Smooth muscle cell of trachea (primary cell): ENCODE measurements at places on chromosomes 7 and 10. TPM values are rescaled to one million over a fixed set of nuclear protein-coding genes. Genes with fewer than 3 reads are reported as not detected.

Gene SAP25
- total RNA-seq, result not detected in 2 replicates

Gene HECW1
- 4.9 and 11.9 TPM in 2 replicates for total RNA-seq

Gene CUBN
- 3.3 and 3.6 TPM in 2 replicates for total RNA-seq

Gene TPST1
- total RNA-seq, result 94.5 and 154 TPM in 2 replicates

Gene NDUFB8
- total RNA-seq, result 120 and 157 TPM in 2 replicates

Gene MMP21
- 0.17 TPM in 1 of 2 replicates, not detected in the other for total RNA-seq

Gene PVRIG
- 0.17 TPM in 1 of 2 replicates, not detected in the other for total RNA-seq

Gene FAM25G
- not detected in 2 replicates for total RNA-seq

Gene HILPDA
- total RNA-seq, result 13.5 and 19.0 TPM in 2 replicates

Gene SUGCT
- 8.9 and 12.6 TPM in 2 replicates for total RNA-seq

Gene UTF1
- not detected in 2 replicates for total RNA-seq

Gene ADCYAP1R1
- total RNA-seq, result not detected in 2 replicates

Gene CPA2
- not detected in 2 replicates for total RNA-seq

Gene NKX1-2
- total RNA-seq, result under 0.01 TPM in 1 of 2 replicates, not detected in the other

Gene CCL24
- not detected in 2 replicates for total RNA-seq

Gene ELN
- total RNA-seq, result 4.4 and 7.8 TPM in 2 replicates

Gene CLIP2
- 63.6 and 120 TPM in 2 replicates for total RNA-seq

Gene PDE1C
- 0.29 and 0.50 TPM in 2 replicates for total RNA-seq

Gene CUL2
- 28.9 and 33.9 TPM in 2 replicates for total RNA-seq

Gene STK32C
- total RNA-seq, result 10.3 and 16.2 TPM in 2 replicates
